H4 (cell line): ENCODE measurements at places on chromosomes 4 and X. TPM values are rescaled to one million over a fixed set of nuclear protein-coding genes. Genes with fewer than 3 reads are reported as not detected.
A peak's percentile ranks its signal among the peaks of the same experiment; 100 is the strongest.

DNA sequence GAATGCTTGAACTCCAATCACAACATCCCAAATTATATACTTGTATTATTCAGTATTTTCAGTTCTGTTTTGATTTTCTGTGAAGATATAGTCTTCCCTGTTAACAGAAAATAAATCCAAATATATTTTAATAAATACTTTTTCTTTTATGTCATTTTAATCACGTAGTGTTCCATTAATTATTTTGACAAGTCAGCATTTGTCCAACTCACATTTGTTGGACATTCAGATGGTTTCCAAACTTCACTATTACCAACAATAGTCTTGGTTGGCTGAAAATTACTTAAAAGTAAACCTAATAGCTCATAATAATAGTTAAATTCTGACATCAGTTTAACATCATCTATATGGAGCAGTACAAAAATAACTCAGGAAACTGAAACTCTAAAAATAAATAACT lies 60.7 kb upstream of the SPANXD start:
- DNase-seq, result no peak

GRCh38 chr4:10204401-10205058 lies 87.9 kb upstream of the WDR1 start:
- DNase-seq, result peak; percentile 1

DNA sequence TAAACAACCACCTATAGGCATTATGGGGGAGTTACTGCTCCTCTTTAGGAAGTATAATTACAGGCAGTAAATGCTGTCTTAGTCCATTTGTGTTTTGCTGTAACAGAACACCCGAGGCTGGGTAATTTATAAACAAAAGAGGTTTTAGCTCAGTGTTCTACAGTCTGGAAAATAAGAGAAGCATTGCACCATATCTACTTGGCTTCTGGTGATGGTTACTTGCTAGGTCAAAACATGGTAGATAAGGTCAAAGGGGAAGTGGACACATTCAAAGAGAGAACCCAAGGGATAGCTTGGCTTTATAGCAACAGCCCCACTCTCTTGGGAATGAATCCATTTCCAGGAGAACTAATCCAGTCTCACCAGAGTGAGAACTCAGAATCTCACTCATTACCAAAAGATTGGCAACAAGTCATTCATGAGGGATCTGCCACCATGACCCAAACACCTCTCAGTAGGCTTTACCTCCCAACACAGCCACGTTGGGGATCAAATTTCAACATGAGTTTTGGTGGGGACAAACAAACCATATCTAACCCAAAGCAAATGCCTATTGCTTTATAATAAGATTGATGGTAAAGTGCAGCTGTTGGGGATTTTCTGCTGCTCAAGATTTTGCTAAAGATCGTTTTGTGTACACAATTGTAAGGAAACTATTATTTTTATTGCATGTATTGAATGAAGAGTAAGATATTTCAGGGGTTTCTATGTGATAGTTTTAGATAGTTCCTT lies 32.6 kb downstream of the STAG2 start:
- DNase-seq, result peak; percentile 4

DNA sequence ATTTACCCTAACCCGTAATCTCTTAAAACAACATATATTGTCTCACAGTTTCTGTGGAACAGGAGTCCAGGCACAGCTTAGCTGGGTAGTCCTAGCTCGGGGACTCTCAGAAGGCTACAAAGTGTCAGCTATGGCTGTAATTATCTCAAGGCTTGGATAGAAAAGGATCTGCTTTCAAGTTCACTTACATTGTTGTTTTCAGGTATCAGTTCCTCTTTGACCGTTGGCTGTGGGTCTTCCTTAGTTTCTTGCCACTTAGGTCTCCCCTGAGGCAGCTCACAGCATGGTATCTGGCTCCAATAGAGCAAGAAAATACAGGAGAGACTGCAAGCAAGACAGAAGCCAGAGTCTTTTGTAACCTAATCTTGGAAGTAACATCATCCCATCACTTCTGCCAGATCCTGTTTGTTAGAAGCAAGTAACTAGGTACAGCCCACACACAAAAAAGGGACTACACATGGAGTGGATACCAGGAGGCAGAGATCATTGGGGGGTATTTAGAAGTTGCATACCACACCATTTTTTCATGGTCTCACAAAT lies 137.0 kb downstream of the MAGEB5 start:
- DNase-seq, result no peak

- no peak for DNase-seq
Observed at GRCh38 chrX:69466546-69466945, 37.6 kb upstream of the NALF2 start.

DNA sequence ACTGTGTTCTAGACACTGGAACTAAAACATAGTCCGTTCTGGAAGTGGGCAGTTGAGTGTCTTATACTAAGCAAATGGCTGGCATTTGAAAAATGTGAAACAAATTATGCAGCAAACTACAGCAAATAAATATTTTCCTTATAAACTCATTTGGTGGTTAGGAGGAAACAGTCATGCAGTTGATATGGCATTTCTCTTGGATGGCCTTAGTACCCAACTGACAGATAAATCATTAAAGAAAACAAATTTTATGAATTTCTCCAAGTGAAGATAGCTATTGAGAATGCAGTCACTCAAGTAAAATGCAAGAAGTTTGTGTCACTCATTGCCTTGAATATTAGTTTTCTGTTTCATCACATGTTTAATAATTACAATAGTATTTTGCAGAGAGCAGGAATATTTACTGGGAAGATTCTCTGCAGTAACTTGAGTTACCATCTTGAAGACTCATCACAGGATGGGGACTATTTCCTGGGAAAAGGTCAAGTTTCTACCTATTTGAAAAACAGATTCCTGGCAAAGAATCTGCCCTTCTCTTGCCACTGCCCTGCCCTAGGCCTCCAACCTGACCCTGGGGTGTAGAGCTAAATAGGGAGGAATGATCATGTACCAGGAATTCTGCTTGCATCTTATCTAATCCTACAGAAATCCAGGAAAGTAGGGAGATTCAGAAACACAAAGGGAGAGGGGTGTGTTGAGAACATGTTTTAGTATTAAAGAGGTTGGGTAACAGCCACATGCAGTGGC lies 105.9 kb downstream of the SH3RF1 start:
- no peak for DNase-seq

DNA sequence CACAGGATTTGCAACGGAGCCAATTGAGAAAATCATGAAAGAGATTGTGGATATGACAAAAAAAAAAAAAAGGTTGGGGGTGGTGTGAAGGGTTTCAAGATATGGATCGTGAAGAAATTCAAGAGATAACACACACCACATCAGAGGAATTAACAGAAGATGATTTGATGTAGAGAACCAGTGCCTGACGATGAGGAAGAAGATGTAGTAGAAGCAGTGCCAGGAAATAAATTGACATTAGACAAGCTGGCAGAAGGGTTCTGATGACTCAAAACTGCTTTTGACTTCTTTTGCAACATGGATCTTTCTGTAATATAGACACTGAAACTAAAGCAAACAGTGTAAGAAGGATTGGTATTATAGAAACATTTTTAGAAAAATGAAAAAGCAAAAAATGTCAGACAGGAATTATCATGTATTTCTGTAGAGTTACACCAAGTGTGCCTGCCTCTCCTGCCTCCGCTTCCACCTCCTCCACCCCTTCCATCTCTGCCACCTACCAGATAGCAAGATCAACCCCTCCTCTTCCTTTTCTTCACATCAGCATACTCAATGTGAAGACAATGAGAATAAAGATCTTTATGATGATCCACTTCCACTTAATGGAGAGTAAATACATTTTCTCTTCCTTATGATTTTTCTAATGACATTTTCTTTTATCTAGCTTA lies 127.5 kb upstream of the OTUD4 start:
- no peak for DNase-seq

- DNase-seq, result no peak
Observed at GRCh38 chrX:22037225-22037624, 5.1 kb downstream of the PHEX start.

- peak; percentile 53 for DNase-seq
Observed at GRCh38 chr4:15778289-15779241, at the start of gene CD38. Gene CD38 (plus strand): TSS chr4:15778328. CDS start chr4:15778415, 87 bp downstream.

DNA sequence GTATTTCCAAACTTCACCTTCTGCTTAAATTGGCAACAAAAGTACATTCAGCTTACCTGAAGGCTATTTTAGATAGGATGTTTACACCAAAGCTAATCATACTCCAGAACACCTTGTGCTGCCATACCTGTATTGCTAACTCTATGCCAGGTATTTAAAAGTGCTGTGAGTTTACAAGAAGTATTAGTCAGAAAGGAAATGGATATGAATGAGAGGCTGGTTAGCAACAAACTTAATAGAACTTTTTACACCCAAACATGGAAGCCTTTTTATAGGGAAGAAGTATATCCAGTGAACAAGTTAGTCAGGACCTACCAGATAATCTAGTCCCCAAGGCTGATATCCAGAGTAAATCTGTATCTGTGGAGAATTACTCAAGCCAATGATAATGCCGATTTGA lies 131.2 kb upstream of the SPRY1 start:
- DNase-seq, result no peak

DNA sequence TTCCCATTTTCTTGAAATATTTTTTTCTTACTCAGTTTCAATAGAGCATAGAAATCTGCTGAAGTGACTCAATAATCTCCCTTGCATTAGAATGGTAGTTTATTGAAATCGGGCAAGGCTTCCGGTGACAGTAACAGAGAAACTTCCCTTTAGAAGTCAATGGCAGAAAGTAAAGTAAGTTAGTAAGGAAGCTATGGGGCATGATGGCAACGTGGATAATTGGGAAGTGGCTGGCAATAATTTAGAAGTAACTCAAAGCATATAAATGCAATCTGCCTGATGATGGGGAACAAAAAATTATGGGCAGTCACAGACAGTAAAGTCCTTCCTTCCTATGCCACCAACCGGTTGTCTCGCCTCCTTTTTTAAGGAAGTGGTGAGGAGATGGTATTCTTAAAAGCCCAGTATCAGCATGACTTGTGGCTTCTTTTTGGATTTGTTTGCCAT lies 7.6 kb downstream of the CYBB start:
- no peak for DNase-seq

- no peak for DNase-seq
Observed at GRCh38 chrX:107714206-107714891, 61.2 kb downstream of the TSC22D3 start.

- no peak for DNase-seq
Observed at GRCh38 chrX:153781428-153782047, 697 bp downstream of the SRPK3 start.

- DNase-seq, result no peak
Observed at GRCh38 chr4:128403586-128403985, 116.0 kb upstream of the PGRMC2 start.

DNA sequence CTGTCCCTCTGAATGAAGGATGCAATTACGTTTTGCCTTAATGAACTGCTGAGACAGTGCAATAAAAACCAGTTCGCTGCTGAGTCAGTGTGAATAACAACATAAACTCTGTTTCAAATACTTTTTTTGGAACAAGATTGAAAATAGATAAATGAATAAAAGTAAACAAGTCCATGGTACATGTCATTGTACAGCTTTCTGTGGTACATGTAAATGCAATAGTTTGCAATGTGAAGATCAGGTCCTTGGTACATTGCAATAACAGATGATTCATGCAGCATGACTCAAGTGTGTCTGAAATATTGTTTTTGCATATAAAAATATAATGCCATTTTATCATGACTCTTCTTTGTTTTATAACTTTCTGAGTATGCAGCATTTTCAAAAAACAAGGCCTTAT lies 193.4 kb upstream of the PACRGL start:
- peak; percentile 25 for DNase-seq

DNA sequence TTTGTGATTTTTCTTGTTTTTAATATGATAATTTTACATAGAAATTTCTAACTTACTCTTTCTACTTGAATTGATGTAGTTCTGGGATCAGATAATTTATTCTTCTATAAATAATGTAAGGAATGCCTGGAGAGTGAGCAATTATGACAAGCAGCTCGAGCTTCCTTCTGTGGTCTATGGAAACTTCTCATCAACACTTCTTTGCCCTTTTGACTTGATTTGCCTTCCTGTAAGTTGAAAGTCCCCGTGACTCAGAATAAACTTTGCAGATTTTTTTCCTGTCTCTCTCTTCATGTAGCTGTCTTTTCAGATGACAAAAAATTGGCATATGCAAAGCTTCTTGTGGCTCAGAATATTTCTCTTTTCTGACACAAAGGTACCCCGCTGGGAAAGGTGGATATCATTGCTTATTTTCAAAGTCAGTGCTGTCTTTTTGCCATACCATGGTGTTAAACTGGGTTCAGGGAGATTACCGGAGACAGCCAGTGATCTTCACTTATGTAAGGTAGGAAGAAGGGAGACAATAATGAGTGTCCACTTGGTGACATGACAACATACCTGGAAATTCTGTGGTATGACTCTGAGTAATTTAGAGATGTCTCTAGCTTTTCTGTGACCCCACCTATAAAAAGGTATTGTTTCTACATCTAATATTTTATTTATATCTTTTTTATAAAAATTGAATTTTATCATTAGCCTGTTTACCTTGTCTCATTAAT lies 278.6 kb upstream of the GNPDA2 start:
- no peak for DNase-seq

DNA sequence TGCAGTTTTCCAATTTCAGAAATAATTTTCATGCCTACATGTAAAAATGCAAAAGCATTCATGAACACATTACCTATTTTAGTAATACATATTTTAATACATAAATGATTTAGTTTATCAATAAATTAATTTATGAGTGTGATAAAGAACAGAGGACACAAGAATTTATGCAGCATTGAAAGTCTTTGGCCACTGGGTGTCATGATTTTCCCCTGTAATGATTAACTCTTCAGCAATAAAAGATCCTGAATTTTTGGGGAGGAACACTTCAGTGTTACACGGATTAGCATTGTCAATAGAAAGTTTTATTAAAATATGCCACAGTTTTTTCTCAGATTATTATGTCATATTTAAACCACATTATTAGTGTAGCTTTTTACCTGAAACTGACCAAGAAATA lies 8.6 kb upstream of the VCX2 start:
- no peak for DNase-seq

DNA sequence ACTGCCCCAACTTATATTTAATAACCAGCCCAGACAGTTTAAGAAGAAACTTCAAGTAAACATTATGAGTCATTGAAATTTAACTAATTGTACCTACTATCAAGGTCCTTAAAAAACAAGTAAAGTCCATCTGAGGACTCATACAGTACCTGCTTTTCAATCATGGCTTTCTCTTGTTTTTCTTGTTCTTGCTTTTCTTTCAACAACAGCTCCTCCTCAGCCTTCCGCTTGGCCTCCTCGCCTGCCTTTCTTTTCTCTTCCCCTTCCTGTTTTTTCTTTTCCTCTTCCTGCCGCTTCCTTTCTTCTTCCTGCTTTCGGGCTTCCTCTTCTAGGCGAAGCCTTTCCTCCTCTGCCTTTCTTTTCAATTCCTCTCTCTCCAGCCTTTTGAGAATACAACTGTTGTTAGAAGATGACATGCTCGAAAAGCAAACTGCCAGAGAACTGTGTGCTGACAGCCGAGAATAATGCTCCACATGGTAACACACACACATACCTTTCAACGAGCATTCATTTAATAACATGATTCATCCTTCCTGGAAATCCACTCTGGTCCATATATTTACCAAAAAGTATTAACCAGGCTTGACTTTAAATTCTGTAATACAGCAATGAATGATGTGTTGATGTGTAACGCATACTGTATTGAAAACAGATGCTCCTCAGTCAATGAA lies 25.2 kb upstream of the BCLAF3 start:
- no peak for DNase-seq

- peak; percentile 25 for DNase-seq
Observed at GRCh38 chr4:36243355-36244256, 708 bp downstream of the ARAP2 start.

Gene CACNA1F
- total RNA-seq, result not detected in 2 replicates

Gene GABRA4
- total RNA-seq, result not detected in 2 replicates

Gene IRS4
- 0.06 and 0.10 TPM in 2 replicates for total RNA-seq

Gene EGF
- total RNA-seq, result 10.3 and 11.8 TPM in 2 replicates

Gene BBS12
- total RNA-seq, result 3.4 and 4.1 TPM in 2 replicates

Gene MAGEC3
- total RNA-seq, result not detected in 2 replicates

Gene ZFP92
- not detected in 2 replicates for total RNA-seq

Gene FGB
- total RNA-seq, result 1.2 TPM in 1 of 2 replicates, not detected in the other

Gene GPR143
- not detected in 2 replicates for total RNA-seq
